ENCODE measurements at places on chromosomes 12 and 14.

DNA sequence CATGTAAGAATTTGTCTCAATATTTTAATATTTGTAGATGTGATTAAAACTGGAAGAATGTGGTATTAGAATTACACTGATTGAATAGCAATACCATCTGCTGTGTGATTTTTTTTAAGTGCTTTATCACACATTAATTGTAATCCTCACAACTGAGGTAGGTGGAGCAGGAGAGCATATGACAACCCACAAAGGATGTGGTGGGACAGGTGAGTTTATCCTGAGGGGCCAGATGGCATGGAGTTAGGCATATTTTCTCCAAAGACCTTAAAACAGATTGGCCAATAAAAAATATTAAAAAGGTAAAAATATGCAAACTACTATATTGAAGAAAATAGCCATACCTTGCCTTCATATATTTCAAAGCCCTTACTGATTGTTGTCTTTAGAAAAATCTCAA, 7.8 kb downstream of the LRRC10 start:
- DNase-seq, result no peak

DNA sequence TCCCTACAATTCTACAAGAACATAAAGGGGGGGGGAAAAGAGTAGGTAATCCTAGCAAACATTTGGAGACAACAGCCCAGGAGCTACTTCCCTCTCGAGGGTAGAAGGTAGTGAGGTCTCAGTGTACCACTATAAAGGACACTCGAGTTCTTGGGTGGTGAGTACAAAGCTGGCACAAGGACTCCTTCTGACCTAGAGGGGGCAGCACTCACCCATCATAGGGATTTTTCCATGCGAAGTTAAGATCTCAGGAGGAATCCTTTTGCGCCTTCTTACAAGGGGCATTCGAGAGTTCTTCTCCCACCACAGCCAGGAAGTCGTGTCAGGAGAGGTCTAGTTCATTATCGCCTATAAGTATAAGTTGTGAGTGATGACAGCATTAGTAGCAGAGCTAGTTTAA, 200.2 kb upstream of the RBM19 start:
- DNase-seq, result peak; percentile 76

- no peak for DNase-seq
These were observed 1.1 kb downstream of the GALNT16 start for GRCh38 chr14:69260861-69261564.

DNA sequence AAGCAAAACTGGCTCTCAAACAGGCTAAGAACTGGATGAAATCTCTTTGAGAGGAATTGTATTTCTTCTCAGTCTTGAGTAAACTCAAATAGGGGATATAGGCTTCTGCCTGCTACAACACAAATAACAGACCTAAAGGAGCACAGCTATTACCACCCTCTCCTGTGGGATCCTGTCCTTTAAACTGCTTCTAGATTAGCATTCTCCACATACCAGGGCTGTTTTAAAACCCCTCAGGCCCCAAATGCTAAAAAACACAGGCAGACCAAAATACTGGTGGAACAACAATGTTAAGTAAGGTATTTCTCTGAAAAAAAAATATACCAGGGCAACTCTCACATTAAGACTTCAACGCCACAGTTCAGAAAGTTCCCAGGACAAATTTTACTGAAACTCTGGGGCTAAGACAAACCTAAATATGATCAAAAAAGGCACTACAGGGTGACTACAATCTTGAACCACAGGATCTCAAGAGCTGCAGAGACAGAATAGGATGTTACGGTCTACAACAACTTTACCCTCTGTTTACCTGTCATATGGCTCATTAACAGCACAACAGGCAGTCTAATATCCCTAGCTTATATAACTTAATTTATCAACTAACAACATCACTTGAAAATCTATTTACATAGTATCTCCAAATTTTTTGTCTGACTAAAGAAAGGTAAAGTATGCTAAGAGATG, 7.2 kb downstream of the CPNE8 start:
- no peak for DNase-seq

GRCh38 chr12:18139254-18139653, 49.3 kb upstream of the RERGL start:
- no peak for DNase-seq

DNA sequence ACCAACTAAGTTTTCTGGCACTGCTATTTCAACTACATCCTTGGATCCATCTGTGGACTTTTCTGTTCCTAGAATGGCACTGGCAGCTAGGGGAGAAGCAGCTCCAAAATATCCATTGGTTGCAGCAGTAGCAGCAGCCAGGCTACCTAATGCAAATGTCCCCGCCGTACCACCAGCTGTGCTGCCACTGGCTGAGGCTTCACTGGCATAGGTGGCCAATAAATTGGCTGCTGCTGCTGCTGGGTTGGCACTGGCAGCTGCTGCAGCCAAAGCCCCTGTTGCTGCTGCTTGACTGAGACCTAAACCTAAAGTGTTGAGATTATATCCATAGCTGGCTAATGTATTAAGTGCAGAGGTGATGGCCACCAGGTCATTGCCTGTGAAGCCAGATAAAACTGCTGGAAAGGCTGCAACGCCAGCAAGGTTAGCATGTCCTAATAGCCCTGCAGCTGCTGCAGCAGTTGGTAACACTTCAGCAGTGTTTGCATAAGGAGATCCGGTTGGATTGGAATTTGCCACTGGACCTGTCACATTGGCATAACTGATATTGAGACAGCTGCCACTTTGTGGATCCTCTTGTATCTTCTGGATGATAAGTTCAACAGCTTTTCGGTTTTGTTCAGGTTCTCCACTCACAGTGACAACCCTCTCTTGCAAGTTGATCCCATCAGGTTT, 149.5 kb downstream of the NOVA1 start:
- no peak for DNase-seq

DNA sequence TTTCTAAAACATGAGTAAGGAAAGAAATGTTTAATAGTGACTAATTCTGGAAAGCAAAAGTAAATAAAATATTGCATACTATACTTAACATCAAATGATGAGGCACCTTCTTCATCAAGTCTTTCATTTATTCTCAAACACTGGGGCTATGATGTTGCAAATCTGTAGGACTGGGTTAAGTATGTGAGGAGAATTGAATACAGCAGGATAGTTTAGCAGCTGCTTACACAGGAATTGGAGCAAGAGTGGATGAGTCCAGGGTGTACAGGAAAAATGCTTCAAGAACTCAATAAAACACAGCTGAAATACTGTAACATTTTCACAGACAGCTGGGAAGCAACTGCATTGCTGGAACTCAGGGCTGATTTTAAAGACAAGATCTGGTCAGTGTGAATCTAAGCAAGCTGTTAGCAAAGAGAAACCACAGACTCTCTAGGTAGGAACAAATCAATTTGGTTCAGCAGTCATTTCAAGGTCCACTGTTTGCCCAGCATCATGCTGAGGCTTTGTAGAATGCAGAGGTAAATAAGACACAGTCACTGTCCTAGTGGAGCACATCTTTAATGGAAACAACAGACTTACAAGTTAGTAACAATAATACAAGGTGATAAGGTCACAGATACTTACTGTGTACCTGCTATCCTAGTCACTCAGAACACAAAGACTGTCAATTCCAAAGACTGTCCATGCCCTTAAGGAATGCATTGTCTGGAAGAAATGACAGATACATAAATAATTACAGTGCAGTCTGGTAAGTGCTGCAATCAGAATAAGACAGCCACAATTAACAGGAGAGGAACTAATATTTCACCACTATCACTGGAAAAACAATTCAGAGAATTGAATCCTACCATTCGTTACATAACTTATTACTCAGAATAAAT, 96.8 kb upstream of the DACT1 start:
- no peak for DNase-seq

DNA sequence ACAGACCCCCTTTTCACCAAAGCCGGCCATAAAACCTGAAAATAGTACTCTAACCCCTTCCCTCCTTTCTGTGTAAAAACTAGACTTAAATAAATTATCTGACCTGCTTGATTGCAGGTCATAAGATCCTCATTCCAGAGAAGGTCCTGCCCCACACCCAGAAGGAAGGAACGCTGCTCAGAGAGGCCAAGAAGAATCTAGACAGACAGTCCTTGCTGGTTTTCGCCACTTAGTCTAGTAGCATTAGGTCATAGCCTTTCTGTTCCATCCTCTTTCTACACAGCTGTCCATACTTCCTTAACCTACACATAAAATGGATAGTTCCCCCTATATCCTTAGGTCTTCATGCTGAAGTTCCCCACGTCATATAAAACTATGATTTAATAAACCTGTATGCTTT, 83.7 kb upstream of the IGF1 start:
- DNase-seq, result no peak

DNA sequence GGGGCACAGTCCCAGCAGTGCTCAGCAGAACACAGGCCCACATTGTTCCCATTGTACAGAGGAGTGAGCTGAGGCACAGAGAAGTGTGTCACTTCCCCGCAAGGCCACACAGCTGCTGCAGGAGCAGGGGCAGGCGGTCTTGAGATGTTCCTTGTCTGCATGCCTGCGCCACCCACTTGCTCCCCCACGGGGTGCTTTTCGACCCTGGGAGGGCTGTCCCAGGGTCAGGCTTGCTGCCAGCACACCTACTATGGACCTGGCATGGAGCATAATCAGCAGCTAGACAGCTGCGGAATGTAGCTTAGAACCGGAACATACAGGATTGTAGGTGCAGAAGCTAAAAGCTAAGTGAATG, 7.8 kb upstream of the EP400 start:
- no peak for DNase-seq

DNA sequence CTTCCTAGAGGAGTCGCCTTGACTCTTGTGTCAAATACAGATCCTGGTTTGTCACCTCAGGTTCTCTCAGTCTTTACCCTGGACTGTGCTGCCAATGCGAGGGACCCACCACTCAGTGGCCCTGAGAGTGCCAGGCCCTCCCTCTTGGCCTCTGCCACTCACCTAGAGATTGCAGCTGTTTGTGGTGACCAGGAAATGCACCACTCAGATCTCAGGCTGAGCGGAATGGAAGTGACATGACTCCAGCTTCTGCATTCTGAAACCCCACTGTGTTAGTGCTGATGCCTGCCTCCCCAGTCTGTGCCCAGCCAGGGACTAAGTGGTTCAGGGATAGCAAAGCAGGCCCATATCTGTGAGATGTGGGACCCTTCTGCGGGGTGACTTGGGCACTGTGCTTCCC, 27.8 kb upstream of the NEDD1 start:
- no peak for DNase-seq

- no peak for DNase-seq
These were observed 113.1 kb downstream of the TRAFD1 start for GRCh38 chr12:112238441-112238840.

- no peak for DNase-seq
These were observed 30.5 kb upstream of the METAP2 start for GRCh38 chr12:95443459-95443858.

GRCh38 chr14:68975667-68976066, 3.4 kb downstream of the ACTN1 start:
- peak; percentile 81 for DNase-seq

- peak; percentile 35 for DNase-seq
These were observed 61.9 kb upstream of the BEGAIN start for GRCh38 chr14:100649173-100649519.

DNA sequence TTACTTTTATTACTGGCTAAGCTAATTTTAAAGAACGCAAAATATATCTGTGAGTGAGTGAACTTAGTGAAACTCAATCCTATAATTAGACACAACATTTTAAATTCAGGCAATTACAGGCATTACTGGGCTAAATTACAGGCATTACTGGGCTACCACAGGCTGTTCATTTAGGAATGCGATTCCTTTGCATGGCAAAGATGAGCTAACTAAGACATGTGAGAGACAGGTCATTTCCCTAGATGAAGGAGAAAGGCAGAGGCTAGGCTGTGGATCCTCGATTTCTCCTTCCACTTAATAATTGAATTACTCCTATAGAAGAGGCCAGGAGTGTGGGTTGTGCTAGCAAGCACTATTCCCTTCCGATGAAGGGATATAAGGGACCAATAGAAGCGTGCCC, 429.4 kb upstream of the LMO3 start:
- no peak for DNase-seq

- DNase-seq, result no peak
These were observed 183.2 kb upstream of the MYL2 start for GRCh38 chr12:111103583-111103982.

GRCh38 chr14:92973798-92974372, 50.9 kb downstream of the CHGA start:
- peak; percentile 12 for DNase-seq

DNA sequence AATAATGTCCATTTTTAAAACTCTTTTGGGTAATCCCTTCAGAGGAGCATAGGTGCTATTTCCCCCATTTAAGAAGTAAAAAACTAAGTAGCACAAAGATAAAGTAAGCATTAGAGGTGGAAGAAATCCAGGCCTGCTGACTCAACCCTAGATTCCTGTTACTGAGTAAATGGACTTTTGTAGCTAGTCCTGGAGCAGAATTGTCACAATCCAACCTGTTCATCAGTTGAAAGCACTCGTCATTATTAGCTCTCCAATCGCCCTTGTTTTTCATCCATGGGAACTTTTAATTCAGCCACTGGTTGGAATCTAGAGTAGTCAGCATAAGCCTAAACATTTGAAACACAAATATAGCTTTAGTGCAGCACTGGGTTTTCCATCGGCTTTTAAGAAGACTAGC, 139.5 kb upstream of the AMIGO2 start:
- peak; percentile 33 for DNase-seq

DNA sequence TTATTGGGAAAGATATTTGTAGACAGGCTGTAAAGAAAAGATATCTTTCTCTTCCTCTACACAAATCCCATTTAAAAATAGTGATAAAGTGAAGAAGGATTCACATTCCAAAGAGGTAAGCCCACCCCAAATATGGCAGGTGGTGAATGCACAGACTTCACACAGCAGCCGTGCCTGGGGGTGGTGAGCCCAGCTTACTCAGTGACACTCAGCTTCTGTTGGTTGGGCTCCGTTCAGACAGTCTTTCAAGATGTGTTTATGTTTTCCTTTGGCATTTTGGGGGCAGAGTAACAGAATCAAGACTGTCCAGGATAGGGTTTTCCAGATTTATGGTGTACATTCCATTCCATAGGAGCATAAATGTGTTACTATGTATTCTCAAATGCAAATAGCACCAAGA, 4.1 kb upstream of the COL2A1 start:
- no peak for DNase-seq

GRCh38 chr12:3892631-3893030, 19.4 kb upstream of the PARP11 start:
- DNase-seq, result no peak

DNA sequence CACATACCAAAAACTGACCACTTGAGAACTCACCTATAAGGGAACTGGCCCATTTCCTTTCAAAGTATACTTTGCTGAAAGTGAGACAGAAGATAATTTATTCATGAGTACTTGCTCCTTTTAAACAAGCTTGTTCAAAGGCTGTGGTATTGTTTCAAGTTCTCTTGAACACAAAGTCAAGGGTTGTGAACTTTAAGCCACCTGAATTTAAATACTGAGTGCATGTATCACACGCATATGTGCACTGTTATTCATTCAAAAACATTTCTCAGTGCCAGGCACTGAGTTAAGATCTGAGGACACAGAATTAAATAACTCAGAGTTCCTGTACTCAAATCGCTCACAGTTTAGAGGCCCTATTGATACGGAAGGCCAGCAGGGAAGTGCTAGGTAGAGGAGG, 19.1 kb upstream of the LDHB start:
- DNase-seq, result no peak

- DNase-seq, result no peak
These were observed 27.6 kb downstream of the PDE3A start for GRCh38 chr12:20395791-20396550.

- DNase-seq, result peak; percentile 92
These were observed 105.2 kb downstream of the RBM19 start for GRCh38 chr12:113860950-113861349.
